ENCODE measurements at places on chromosomes 12 and 14. TPM values are rescaled to one million over a fixed set of nuclear protein-coding genes. Genes with fewer than 3 reads are reported as not detected.

MMP17 gene
- 0.89 TPM for total RNA-seq

DNA sequence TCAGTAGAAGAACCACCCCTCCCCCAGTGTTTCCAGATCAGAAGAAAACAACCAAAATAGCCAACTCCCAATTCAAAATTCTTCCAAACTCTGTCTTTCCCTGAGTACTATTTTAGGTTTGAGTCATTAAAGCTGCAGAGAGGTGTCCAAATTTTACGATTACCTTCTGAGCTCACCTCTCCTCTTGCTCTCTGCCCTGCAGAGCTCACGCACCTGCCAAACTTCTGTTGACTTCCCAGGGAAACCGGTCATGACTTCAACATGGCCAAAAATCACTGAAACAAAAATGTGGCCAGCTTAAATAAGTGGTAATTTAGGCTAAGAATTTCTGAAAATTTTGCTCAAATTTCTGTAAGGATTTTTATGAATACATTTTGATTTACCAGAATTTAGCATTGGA is 70.9 kb upstream of the OTX2 start:
- no peak for DNase-seq

IL26 gene
- 7.7 TPM for total RNA-seq

DNA sequence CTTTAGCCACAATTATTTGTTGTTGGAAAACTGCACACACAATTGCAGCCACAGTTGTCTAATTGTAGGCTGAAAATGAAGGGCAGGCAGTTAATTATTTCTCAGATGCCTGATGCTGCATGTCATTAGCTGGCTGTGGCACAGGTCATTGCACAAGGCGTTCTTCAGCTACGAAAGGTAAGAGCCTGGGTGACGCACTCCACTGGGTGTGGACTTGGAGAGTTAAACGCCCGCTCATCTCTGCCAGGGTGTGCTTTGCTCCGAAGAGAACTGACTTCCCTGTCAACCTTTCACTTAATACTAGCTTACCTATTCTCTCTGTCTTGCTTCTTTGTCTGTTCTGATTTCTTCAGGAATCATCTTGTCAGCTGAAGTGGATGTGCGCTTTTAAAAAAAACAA is 91.4 kb upstream of the CPM start:
- no peak for DNase-seq

Data from activated CD4-positive, alpha-beta T cell treated with anti-CD3 and anti-CD28 coated beads, Interleukin-2, amount 10 ng/mL, durations not matched to agents 24 days and 14 days (primary cell).